Pulmonary artery endothelial cell (primary cell): ENCODE measurements at places on chromosomes 6 and 20. TPM values are rescaled to one million over a fixed set of nuclear protein-coding genes. Genes with fewer than 3 reads are reported as not detected.

NINL gene
- 6.9 and 10.1 TPM in 2 replicates for total RNA-seq

APCDD1L gene
- total RNA-seq, result 0.26 and 3.1 TPM in 2 replicates

MLN gene
- not detected in 2 replicates for total RNA-seq

ARFGEF3 gene
- 7.1 and 8.2 TPM in 2 replicates for total RNA-seq

GNMT gene
- total RNA-seq, result 0.13 and 0.21 TPM in 2 replicates

CNKSR3 gene
- 7.3 and 11.8 TPM in 2 replicates for total RNA-seq

ARMC2 gene
- total RNA-seq, result 0.99 and 1.1 TPM in 2 replicates

PTK6 gene
- 0.07 and 0.13 TPM in 2 replicates for total RNA-seq

NELFE gene
- 110 and 121 TPM in 2 replicates for total RNA-seq

TFEB gene
- total RNA-seq, result 3.8 and 4.4 TPM in 2 replicates

SERPINB6 gene
- 112 and 122 TPM in 2 replicates for total RNA-seq

MEP1A gene
- total RNA-seq, result not detected in 2 replicates

RIPOR2 gene
- total RNA-seq, result 0.18 TPM in 1 of 2 replicates, not detected in the other

GTPBP2 gene
- total RNA-seq, result 38.5 and 40.5 TPM in 2 replicates

FLRT3 gene
- 0.07 and 0.18 TPM in 2 replicates for total RNA-seq

TPBG gene
- total RNA-seq, result 9.0 and 11.4 TPM in 2 replicates

LST1 gene
- 0.14 and 0.73 TPM in 2 replicates for total RNA-seq

TMEM151B gene
- 0.07 and 0.11 TPM in 2 replicates for total RNA-seq

BPIFB2 gene
- total RNA-seq, result not detected in 2 replicates

C20orf141 gene
- total RNA-seq, result not detected in 2 replicates

WFDC2 gene
- not detected in 2 replicates for total RNA-seq

ADTRP gene
- 5.9 and 13.2 TPM in 2 replicates for total RNA-seq

CALHM4 gene
- 0.13 and 0.28 TPM in 2 replicates for total RNA-seq

SLC22A23 gene
- total RNA-seq, result 4.0 and 16.4 TPM in 2 replicates

ZBTB12 gene
- total RNA-seq, result 3.5 and 5.2 TPM in 2 replicates

SUPT3H gene
- total RNA-seq, result 5.3 and 8.6 TPM in 2 replicates

JPH2 gene
- not detected in 2 replicates for total RNA-seq

SSTR4 gene
- total RNA-seq, result not detected in 2 replicates

CTNNBL1 gene
- total RNA-seq, result 45.8 and 58.6 TPM in 2 replicates

PTPRT gene
- total RNA-seq, result not detected in 2 replicates
